NCI-H1436 (cell line): ENCODE measurements at places on chromosomes 16 and 17.

DNA sequence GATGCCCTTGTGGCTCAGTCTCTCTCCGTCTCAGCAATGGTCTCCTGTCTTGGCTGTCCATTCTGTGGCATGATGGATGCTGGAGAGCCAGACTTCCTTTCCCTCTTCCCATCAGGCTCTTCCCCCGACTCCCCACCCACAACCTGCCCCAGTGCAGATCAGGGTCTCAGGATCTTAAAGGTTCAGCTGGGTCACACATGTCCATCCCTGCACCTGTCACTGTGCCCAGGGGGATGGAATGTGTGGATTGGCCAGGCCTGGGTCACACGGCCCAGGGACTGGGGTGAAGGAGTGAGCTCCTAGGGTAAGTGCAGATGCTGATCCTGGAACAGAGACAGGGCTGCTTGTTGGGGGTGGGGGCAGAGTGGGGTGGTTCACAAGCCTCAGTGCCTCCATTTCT is 23.0 kb downstream of the ADGRG5 start:
- no peak for DNase-seq

DNA sequence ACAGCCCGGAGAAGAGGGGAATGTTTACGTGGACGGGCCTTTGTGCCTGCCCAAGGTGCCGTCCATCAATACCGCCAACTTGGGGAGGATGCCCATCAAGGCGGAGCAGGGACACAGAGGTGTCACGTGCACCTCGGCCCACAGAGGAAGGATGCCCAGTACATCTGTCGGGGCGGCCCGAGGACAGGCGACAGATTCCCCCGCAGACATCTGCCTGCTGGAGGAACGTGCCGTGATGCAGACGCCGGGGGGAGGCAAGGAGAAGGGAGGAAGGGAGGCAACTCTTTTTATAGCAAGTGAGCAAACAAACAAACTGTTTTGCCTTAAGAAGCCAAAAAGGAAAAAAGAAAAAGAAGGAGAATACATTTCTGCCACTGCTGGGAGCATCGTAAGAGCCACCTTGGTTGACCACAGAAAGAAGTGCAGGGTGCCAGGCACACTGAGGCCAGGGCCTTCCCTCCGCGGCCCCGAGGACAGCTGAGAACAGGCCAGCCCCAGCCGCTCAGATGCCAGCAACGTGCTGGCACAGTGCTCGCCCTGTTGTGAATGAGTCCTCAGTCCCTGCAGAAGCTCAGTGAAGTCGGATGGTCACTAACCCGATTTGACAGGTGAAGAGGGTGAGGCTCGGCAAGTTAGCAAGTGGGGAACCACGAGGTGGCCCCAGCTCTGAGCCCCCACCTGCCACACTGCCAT is 146.4 kb downstream of the RBFOX3 start:
- DNase-seq = no peak

DNA sequence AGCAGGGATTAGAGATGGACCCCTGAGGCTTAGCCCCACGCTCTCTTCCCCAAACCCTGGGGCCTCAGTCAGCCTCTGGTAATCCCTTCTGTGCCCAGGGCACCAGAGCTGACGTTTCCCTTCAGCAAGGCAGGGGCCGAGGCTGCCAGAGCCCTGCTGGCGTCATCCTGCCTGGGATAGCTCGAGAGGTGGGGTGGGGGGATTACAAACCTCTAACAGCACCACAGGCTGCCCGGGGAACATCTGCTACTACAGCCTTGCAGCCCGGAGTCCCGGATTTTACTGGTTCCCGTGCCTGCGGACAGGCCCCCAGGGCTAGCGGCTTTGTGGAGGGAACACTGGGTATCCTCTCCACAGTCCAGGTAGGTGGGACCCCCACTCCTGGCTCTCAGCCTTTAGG is at the start of gene AANAT:
Gene AANAT, plus strand, starts transcription at position 238 of the 400 bp plus-strand sequence. CDS start 1,144 bp downstream, outside the sequence.
- no peak for DNase-seq

DNA sequence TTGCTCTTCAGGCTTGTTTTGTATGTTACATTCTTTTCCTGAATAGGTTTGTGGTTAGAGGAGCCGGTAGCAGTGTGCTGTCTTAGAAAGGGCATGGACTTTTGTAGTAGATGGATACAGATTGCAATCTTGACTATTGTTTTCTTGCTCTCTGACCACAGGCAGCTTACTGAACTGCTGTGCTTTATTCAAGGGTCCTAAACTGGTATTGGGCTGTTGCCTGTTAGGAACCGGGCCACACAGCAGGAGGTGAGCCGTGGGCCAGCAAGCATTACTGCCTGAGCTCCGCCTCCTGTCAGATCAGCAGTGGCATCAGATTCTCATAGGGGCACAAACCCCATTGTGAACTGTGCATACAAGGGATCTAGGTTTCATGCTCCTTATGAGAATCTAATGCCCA is 373.9 kb downstream of the CPPED1 start:
- no peak for DNase-seq

DNA sequence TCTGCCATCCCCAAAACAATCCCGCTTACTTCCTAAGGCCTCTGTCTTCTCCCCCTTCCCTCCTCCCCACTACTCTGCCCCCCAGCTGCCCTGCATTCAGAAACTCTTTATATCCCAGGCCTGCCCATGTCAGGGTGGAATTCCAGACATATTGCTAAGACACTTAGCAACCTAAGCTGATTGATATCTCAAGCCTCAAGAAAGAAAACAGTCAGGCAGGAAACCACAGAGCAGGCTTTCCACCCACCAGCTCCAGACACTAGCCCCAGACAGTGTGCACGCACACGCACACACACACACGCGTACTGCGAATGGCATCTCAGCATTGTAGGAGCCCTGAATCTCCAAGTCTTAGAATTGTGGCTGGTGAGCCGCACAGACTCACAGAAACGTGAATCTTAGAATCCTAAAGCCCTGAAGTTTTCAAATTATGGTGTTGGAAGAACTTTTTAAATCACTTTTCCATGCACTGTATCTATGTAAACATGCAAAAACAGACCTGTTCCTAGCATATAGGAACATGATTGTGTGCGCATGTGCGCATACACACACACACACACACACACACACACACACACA is 8.8 kb upstream of the LPCAT2 start:
- DNase-seq = no peak

- no peak for DNase-seq
These were observed 69.6 kb upstream of the MRTFB start for GRCh38 chr16:14001521-14001920.

GRCh38 chr17:64315032-64315490 is 52.0 kb upstream of the TEX2 start:
- no peak for DNase-seq

- DNase-seq = no peak
These were observed 8.3 kb downstream of the SRP68 start for GRCh38 chr17:76063875-76064546.

DNA sequence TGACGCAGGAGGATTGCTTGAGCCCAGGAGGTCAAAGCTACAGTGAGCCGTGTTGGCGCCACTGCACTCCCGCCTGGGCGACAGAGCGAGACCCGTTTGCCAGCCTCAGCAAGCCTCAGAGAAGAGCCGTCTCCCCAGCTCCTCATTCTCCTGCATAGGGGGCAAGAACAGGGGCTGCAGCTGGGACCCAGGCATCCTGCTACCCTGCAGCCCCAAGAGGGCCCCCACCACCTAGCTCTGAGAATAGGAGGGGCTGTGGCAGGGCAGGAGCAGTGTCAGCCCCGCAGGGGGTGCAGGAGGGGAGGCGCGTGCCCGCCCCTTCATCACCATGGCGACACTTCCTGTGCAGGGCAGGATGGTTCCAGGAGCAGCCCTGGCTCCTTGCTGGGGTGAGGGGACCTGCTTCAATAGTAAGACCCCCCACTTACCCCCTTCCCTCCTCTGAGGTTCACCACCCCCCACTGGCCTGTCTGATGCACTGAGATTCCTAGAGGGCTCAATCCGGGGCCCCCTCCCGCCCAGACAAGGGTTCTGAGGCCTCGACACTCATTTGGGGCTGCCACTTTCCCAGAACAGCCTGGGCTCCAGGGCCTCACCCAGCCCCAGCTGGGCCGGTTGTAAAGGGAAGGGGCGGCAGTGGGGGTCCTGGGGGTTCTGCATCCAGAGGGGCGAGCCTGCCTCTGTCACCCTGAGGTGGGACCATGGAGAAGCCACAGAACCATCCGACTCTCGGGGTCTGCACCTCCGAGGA is 20.2 kb downstream of the VASN start:
- DNase-seq = peak; percentile 17

- no peak for DNase-seq
These were observed 27.3 kb downstream of the WFDC1 start for GRCh38 chr16:84321932-84322331.

GRCh38 chr16:56833243-56833970 is 31.6 kb upstream of the SLC12A3 start:
- no peak for DNase-seq

DNA sequence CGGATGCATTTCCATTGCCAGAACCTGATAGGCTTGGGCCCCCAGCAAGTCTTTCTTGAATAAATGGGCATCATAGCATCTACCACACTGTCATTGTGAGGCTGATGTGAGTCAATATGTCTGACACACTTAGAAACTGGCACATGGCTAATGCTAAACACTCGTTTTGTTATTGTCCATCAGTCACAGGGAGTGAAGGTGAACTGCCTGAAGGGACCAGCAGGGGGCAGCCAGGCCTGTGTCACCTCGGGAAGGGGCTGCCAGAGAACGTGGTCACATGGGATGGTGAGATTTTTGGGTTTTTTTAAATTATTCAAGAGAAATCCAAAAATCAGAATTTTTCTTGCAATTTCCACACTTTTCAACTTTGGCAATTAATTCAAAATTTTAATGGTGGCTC is 831 bp upstream of the RCVRN start:
- no peak for DNase-seq

- DNase-seq = no peak
These were observed 385.7 kb upstream of the TNRC6C start for GRCh38 chr17:77572851-77573250.

DNA sequence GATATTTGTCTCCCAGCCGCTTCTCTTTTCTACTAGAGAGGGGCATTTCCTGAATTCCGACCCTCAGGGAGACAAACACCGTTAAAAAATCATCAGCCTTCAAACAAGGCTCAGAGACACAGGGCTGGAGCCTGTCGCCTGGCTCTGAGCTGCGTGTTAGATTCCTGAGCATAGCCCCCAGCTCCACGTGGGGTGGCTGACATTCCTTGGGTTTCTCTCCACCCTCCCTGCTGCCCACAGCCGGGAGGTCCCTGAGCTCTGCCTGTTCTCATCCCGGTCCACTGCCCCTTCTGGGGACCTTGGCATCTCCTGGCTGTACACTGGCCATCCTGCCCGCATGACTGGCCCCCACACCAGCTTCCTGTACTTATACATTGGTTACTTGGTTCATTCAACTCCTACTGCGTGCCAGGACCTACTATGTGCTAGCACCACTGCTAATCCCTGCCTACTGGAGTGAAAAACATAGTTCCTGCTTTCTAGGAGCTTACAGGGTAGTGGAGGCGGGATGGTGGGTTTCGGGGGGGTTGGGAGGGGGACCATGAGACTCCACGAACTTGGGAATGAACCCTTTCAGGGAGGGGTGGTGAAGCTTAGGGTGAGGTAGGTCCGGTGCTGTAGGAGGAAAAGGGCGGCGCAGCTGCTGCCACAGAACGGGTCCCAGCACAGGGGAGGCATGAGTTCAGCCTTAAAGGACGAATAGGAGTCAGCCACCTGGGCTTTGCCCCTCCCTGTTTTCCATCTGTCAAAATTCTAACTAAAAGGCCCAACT is 52.1 kb upstream of the TMEM132E start:
- no peak for DNase-seq

GRCh38 chr16:60553090-60553757 is 1483.0 kb downstream of the CDH8 start:
- DNase-seq = no peak

GRCh38 chr17:22411185-22411784 is 719.0 kb downstream of the KCNJ18 start:
- DNase-seq = no peak

DNA sequence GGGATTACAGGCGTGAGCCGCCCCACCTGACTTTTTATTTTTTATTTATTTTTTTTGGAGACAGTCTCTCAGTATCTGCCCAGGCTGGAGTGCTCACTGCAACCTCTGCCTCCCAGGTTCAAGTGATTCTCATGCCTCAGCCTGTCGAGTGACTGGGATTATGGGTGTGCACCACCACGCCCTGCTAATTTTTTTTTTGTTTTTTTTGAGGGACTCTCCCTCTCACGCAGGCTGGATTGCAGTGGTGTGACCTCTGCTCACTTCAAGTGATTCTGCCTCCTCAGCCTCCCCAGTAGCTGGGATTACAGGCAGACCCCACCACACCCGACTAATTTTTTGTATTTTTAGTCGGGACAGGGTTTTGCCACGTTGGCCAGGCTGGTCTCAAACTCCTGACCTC is 7.7 kb downstream of the ZNF207 start:
- DNase-seq = no peak

GRCh38 chr17:66466840-66467367 is 164.5 kb downstream of the PRKCA start:
- no peak for DNase-seq

- DNase-seq = no peak
These were observed 30.2 kb upstream of the GUCY2D start for GRCh38 chr17:7972131-7972785.

GRCh38 chr16:31200821-31201568 is 1.6 kb downstream of the PYCARD start:
- DNase-seq = no peak

GRCh38 chr17:57441270-57441600 is 184.9 kb downstream of the MSI2 start:
- DNase-seq = no peak

DNA sequence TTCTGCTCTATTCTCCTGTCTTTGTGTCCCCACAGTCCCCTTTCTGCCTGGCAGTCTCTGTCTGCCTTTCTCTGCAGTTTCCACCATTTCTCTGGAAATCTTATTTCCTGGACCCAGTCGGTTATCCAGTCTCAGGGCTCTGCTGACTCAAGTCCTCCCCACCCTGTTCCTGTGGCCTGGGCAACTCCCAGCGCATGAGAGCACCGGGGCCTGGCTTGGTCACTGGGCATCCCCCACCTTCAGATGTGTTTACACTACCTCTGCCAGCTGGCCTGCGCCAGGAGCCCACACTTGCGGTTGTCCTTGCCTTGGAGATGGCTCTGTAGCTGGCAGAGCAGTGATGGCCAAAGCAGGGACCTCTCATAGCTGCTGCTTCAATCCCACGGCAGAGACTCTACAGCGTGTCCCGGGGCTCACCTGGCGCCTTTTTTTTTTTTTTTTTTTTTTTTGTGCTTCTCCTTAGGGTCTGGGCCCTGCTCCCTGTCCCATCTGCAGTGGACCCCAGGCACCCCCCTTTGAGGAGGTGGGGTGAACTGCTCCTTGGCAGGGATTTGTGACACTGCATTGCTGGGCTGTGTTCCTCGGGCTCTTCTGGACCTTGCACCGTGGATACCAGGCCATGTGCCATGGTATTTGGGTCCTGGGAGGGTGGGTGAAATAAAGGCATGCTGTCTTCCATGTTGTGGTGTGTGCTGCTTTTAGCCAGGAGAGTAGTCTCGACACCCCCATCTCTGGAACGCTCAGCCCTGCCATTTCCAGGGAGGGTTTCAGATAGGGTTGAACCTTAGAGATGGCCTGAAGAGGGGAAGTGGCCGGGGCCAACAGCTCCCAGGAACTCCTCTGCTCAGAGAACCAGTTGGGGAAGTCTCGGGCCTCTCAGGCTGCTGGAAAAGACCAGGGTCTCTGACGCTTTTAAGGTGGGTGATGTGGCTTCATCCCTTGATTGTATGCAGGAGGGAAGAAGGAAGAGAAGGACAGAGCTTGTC is 17.5 kb downstream of the GUCY2D start:
- no peak for DNase-seq
